ENCODE measurements at places on chromosomes 16 and 17.

DNA sequence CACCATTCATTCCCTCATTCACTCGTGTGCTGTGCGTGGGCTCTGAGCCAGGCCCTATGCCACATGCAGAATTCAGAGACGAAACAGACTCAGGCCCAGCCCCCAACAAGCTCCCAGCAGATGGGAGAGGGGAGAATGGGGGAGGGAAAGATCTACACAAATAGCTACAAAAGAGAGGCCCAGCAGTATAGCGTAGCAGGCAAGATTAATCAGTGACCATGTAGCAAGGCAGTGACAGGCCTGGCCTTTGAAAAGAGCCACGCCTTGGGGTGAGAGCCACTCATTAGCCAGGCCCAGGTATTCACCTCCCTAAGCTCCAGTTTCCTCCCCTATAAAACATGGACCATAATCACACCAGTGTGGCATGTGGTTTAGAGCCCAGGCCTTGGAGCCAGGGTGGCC lies 16.4 kb upstream of the KRT19 start:
- no peak for DNase-seq

- DNase-seq, result no peak
These were observed 169.4 kb downstream of the IRX5 start for GRCh38 chr16:55100100-55100499.

- no peak for DNase-seq
These were observed 32.9 kb downstream of the SNX29 start for GRCh38 chr16:12009462-12009861.

DNA sequence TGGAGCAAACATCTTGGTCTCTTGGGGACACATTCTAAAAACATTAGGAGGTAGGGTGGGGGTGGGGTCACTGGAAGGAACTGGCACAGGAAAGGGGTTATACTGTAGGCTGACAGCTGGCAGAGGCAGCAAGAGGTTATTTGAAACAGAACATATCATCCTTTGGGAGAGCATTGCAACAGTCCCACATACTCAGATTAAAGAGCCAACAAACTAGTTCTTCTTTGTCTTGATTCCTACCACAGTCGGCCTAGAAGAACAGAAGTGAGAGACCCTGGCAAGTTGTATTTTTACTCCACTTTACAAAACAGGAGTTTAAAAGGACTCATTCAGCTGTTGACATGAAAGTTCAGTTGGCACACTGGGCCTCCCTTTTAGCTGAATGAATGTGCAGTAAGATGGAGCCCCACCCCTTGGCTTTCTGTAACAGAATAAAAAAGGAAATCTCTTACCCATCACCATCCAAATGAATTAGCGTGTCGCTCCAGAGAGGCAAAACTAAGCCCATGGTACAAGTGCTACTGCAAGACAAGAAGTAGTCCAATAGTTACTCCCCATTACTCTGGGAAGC lies 54.6 kb upstream of the CORO6 start:
- DNase-seq, result no peak

DNA sequence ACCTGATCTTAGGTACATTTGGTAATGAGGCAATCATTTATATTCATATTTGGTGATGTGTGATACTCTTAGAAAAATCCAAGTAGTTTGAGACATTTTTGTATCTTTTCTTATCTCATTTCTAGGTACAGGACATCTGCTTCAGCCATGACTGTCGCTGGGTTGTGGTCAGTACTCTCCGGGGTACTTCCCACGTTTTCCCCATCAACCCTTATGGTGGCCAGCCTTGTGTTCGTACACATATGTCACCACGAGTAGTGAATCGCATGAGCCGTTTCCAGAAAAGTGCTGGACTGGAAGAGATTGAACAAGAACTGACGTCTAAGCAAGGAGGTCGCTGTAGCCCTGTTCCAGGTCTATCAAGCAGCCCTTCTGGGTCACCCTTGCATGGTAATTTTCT lies 312.2 kb downstream of the BCAS3 start:
- no peak for DNase-seq

- DNase-seq, result no peak
These were observed 10.6 kb downstream of the AARSD1 start for GRCh38 chr17:42953669-42954068.

DNA sequence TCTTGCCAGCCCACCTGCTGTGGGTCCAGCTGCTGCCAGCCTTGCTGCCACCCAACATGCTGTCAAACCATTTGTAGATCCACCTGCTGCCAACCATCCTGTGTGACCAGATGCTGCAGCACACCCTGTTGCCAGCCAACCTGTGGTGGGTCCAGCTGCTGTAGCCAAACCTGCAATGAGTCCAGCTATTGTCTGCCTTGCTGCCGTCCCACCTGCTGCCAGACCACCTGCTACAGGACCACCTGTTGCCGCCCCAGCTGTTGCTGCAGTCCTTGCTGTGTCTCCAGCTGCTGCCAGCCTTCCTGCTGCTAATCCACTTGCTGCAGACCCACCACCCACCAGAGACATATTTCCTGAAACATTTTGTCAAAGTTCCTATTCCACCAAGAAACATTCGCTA lies 641 bp downstream of the KRTAP9-1 start:
- no peak for DNase-seq

DNA sequence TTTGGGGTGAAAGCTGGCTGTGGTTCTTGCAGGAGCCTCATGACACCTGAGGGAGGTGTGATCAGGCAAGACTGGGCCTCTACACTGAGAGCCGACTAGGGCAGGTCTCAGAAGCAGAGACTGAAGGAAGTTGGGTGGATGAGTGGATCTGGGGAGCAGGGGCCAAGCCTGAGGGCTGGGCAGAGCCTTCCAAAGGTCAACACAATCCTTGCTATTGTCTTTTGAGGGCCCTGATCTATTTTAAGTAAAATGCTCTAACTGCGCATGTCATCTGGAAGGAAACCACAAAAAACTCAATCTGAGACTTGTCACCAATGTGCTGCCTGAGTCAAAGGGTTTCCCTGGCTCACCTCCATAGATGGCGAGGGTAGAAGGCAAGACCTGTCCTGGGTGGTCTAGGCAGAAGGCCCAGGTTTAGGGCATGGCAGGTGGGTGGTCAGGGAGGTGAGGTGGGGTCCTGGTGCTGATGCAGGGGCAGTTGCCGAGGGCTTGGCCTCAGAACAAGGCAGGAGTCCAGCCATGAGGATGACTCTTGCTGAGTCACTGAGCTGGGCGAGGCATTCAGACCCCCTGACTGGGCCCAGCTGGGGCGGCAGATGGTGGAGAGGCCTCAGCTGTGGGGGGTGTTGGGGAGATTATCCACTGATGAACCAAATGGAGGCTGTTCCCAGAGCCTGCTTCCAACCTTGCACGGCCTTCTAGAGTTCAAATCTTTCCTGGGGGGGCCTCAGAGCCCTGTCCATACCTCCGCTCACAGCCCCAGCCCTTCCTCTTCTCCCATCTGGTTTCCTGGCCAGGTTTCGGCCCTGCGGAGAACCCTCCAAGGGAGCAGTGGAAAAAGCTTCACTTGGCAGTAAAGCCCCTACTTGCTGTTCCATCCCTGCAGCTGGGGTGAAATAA lies 5.1 kb downstream of the MVP start:
- DNase-seq, result no peak

DNA sequence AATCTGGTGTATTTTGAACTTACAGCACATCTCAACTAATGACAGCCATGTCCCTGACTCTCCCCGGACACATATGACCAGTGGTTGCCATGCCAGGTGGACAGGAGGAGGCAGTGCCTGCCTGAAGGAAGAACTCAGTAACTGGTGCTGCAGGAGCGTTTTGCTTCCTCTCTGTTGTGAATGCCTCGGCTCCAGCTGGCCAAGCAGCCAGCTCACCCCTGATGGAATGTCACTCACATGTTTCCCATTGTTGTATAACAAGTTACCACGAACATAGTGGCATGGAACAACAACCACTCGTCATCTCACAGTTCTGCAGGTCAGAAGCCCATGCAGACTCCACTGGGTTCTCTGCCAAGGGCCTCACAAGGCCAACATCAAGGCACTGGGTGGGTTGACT lies 20.1 kb upstream of the IRF8 start:
- no peak for DNase-seq

DNA sequence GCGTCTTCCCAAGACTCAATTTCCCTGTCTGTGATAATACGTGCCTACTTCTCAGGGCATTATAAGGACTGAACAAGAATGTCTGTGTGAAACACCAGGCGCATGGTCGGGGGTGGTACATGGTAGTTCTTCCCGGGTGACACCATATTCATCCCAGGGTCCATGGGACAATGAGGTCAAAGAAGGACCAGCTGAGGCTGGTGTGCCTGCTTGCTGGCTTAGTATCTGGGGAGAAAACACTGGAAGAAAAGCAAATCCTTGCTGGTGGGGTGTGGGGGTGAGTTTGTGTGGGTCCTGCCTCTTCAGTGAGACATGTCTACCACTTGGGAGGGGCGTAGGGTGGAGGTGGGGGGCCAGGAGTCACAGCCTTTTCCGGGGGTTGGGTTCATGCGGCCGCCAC lies 174.2 kb downstream of the RAB11FIP4 start:
- DNase-seq, result no peak

- no peak for DNase-seq
These were observed 13.4 kb downstream of the UTP6 start for GRCh38 chr17:31888124-31888523.

GRCh38 chr17:8843344-8843743 lies 24.1 kb downstream of the PIK3R6 start:
- no peak for DNase-seq

DNA sequence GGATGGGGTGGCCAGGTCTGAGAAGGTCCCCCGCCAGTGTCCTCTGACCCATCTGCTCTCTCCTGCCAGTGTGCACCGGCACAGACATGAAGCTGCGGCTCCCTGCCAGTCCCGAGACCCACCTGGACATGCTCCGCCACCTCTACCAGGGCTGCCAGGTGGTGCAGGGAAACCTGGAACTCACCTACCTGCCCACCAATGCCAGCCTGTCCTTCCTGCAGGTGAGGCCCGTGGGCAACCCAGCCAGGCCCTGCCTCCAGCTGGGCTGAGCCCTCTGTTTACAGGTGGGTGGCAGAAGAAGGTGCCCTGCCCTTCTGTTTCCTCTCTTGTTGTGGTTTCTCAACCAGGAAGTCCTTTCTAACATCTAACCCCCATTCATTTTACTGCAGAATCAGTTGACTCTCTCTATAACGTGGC lies 7.1 kb downstream of the ERBB2 start:
- DNase-seq, result no peak

- no peak for DNase-seq
These were observed 19.6 kb downstream of the NT5M start for GRCh38 chr17:17322516-17323510.

DNA sequence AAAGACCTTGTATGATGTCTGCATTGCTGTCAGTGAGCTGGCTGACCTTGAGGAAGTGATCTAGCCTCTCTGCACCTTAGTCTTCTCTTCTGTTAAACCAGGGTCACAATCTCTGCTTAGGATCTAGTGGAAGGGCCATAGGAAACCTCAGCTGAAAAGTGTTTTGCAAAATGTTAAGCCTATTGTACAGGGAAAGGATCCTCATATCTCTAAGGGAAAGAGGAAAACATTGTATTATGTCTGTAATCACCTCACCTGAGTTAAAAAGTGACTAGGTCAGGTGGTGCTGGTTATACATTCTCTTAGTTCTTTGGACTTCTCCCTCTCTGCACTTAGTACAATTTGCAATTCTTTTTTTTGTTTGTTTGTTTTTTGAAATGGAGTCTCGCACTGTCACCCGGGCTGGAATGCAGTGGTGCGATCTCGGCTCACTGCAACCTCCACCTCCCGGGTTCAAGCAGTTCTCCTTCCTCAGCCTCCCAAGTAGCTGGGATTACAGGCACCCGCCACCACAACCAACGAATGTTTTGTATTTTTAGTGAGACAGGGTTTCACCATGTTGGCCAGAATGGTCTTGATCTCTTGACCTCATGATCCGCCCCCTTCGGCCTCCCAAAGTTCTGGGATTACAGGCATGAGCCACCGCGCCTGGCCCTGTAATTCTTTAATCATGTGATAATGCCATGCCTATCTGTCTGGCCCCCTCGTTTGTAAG lies 2.0 kb upstream of the SEPHS2 start:
- no peak for DNase-seq

- no peak for DNase-seq
These were observed 9.9 kb downstream of the TBX4 start for GRCh38 chr17:61461967-61462718.

DNA sequence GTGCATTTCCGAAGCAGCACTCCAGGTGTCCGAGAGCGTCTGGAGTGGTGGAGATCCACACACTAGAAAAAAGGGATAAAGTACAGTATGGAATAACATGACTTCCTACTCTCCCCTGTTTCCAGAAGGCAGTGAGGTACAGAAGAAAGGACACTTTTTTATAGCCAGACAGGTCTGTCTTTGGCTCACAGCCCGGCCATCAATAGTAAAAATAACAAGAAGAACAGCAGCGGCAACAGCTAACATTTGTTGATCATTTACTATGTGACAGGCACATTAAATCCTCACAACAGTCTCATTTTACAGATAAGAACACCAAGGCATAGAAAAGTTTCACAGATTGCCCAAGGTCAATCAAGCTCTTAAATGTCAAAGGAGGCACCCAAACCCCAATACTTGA lies 16.2 kb downstream of the DYNLRB2 start:
- no peak for DNase-seq

GRCh38 chr17:44911133-44912001 lies 3.9 kb downstream of the GFAP start:
- DNase-seq, result no peak

DNA sequence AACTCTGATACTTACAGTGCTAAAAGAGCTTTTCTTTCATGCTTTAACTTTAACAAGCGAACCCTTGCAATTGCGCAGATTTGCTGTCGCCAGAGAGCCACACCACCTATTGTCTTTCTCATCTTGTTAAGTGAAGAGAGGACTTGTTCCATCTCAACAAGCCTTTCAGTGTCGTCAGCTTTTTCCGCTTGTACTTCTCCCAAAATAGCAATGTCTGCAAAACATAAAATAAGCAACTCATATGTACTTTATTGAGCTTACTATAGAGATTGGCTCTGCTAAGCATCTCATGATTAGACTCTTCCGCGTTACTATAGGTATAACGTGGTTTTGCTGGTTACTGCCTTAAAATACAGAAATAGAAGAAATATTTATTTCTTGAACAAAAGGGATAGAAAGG lies 51.9 kb downstream of the ABCA8 start:
- DNase-seq, result no peak

GRCh38 chr16:50038286-50038685 lies 13.3 kb downstream of the CNEP1R1 start:
- no peak for DNase-seq

- no peak for DNase-seq
These were observed 2.4 kb upstream of the PERCC1 start for GRCh38 chr16:1428511-1428910.

GRCh38 chr17:63423251-63423950 lies 22.7 kb downstream of the CYB561 start:
- DNase-seq, result no peak

- DNase-seq, result no peak
These were observed 257.9 kb downstream of the SOX9 start for GRCh38 chr17:72378414-72379390.

- no peak for DNase-seq
These were observed 1.4 kb upstream of the SUPT4H1 start for GRCh38 chr17:58353389-58353825.

DNA sequence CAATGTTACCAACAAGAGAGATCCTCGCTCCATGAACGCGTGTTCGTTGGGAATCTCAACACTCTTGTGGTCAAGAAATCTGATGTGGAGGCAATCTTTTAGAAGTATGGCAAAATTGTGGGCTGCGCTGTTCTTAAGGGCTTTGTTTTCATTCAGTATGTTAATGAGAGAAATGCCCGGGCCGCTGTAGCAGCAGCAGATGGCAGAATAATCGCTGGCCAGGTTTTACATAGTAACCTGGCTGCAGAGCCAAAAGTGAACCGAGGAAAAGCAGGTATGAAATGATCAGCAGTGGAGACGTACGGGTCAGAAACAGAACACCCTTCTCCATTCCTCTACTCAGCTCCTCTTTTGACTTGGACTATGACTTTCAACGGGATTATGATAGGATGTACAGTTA lies 13.3 kb downstream of the SOCS1 start:
- no peak for DNase-seq
